Cardiac fibroblast (primary cell): ENCODE measurements at places on chromosomes 4 and X.

DNA sequence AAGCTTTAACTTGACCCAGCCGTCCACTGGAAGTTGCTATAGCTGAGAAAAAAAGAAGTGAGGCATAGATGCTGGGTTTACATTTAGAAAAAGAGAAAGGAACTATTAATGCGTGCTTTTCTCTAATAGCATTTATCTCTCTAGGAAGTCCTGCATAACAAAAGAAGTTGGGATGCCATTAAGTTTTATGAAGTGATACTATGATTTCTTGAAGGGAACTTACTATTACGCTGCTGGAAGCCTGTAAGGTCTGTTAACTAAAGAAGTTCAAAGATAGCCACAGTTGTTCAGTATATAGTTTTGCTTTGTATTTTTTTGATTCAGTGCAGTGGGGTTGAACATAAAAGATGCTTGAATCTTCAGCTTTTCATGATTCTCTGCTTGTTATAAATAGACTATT lies 203.4 kb downstream of the CCSER1 start:
- no peak for DNase-seq

GRCh38 chr4:175622887-175623286 lies 189.2 kb downstream of the GPM6A start:
- no peak for DNase-seq

- no peak for DNase-seq
These were observed 14.9 kb downstream of the PKD2 start for GRCh38 chr4:88022289-88022688.

DNA sequence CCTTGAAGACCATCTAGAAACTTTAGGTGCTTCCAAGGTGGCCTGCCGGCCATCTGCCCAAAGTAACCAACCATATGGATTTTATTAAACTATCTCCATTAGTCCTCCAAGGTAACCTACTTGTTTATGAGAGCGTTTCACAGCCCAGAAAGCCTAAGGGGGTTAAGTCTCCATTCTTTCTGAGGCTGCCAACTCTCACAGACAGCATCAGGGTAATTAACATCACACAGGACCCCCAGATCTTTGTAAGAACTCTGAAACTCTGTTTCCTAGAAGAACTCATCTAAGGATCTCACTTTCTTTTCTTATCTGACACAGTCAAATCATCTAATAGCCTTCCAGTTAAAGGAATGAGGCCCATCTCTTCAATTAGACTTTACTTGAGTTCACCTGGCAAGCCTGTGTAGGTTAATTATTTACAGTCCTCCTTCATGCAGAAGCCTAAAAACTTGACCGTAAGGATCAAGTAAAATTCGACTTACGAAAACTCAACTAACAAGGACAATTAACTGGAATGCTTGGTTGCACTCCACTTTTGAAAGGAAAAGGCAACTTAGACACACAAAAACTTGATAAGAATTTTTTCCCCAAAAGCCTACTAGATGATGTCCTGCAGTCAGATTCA lies 252.5 kb downstream of the GRIA3 start:
- DNase-seq: no peak

DNA sequence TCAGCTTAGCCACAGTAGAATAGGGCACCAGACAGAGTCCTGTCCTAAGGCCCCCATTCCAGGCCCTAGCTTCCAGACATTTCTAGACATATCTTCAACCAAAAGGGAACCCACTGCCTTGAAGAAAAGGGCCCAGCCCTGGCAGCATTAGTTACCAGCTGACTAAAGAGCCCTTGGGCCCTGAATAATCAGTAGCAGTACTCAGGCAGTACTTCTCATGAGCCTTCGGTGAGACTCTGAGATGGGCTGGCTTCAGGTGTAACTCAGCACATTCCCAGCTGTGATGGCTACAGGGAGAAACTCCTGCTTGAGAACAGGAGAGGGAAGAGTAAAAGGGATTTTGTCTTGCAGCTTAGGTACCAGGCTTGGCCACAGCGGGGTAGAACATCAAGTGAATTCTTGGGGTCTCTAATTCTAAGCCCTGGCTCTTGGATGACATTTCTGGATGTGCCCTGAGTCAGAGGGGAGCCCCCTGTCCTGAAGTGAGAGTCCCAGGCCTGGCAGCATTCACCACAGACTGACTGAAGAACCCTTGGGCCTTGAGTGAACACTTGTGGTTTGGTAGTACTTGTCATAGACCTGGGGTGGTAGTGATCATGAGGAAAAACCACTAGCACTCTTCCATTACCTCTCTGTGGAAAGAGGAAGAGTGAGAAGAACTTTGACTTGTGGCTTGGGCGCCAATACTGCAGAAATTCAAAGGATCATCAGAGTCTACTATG lies 170.1 kb downstream of the ATP10D start:
- no peak for DNase-seq

DNA sequence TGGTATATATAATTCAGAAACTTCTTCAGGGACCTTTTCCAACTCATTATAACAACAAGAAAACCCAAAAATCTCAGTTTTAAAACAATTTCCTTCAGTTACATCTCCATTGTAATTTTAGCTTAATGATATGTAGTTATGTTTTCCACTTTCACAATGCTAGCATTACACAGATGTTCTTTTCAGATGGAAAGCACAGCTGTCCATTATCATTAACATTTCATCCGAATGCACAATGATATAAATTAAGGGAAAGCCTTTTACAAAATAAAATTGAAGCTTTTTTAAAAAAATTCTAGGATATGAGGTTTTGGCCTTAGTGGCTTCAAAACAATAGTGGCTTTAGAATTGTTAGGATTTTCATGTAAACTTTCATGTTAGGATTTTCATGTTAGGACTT lies 389.2 kb downstream of the ADAM29 start:
- no peak for DNase-seq

- DNase-seq: no peak
These were observed 57.8 kb upstream of the CCDC149 start for GRCh38 chr4:24970635-24971034.
